DMS53 (cell line): ENCODE measurements at places on chromosomes 16 and 17.

GRCh38 chr17:4592240-4593005, 8.1 kb downstream of the SMTNL2 start:
- DNase-seq: no peak

GRCh38 chr16:60166-60565, 6.5 kb downstream of the SNRNP25 start:
- no peak for DNase-seq

- DNase-seq: no peak
Observed at GRCh38 chr16:55577887-55578286, 11.4 kb downstream of the CAPNS2 start.

- peak; percentile 91 for DNase-seq
Observed at GRCh38 chr17:17356149-17356930, 53.2 kb downstream of the NT5M start.
